ENCODE measurements at places on chromosomes 1 and 21. TPM values are rescaled to one million over a fixed set of nuclear protein-coding genes. Genes with fewer than 3 reads are reported as not detected.
A peak's percentile ranks its signal among the peaks of the same experiment; 100 is the strongest.

Gene IGSF3
- 12.0 TPM for polyA plus RNA-seq

Gene RAD54L
- polyA plus RNA-seq = 1.2 TPM

Gene ATP8B2
- 6.2 TPM for polyA plus RNA-seq

Gene SERPINC1
- polyA plus RNA-seq = 0.82 TPM

Gene KRTAP13-2
- polyA plus RNA-seq = not detected

DNA sequence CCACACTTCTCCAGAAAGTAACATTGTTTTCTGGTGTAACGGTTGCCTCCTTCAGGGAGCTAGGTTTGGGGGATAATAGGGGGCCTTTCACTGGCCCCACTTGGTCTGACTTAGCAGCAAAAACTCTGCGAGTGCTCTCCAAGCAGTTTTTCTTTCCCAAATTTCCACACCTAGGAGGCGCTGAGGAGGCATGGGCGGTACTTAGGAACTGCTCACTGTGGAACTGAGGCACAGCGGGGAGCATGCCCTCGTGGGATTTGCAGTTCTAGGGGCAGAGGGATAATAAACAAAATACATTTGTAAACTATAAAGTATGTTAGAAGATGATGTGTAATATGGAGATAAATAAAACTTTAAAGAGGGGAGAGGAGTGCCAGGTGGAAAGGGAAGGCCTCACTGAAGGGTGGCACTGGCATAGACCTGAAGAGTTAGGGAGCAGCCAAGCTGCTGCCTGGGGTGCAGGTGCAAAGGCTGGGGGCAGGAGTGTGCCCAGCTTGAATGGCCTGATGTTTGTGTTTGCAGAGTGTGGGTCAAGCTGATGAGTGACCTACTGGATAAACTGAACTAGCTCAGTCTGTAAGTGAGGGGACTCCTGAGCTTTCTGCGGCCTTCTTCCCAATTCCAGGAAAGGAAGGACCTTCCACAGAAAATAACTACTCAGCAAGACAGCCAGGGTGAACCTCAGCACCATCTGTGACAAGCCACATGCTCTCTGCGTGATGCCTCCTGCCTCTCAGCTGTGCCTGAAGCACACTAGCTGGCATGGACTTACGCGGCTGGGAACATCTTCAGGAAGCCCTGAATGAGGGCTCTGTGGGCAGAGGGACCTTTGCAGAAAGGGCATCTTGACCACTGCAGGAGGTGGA lies 1.9 kb downstream of the EPHX1 start:
- peak; percentile 32 for DNase-seq

DNA sequence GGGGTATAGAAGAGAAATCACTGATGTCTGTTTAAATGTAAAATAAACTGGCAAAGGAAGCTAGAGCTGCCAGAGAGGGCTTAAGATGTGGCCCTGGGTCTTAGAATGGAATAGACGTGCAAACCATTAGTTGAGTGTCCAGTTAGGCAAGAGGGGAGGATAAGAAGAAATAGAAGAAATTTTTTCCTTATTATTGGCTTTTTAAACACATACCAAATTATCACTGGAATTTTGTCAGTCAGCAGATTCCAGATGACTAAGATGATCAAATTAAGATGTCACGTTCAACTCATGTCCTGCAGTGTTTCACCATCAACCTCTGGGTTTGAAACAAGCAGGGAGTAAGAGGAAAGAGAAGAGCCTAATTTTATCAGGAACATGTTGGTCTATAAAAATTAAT lies 71.6 kb upstream of the C1orf21 start:
- no peak for DNase-seq

DNA sequence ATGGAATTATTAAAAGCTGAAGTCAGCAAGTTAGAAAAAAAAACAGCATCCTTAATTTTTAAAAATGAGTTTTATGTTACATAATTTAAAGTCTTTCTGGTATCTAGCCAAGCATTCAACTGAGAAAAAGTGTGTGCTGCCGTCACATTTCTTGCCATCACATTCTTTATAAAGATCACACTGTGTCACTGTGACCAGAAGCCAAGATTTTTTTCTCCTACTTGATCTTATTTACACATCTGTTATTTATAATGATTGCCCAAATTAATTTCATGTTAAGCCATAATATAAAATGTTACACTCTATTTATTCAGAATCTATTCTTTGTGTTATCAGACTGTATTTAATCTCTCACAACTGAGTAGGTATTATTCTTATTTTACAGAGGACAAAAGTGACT lies 1603.7 kb downstream of the PLA2G4A start:
- no peak for DNase-seq

GRCh38 chr21:45747802-45748445 lies 104.4 kb downstream of the PCBP3 start:
- peak; percentile 78 for DNase-seq

- no peak for DNase-seq
Observed at GRCh38 chr21:43644071-43644470, 15.2 kb downstream of the HSF2BP start.

GRCh38 chr1:246271516-246271915 lies 235.6 kb downstream of the SMYD3 start:
- no peak for DNase-seq

DNA sequence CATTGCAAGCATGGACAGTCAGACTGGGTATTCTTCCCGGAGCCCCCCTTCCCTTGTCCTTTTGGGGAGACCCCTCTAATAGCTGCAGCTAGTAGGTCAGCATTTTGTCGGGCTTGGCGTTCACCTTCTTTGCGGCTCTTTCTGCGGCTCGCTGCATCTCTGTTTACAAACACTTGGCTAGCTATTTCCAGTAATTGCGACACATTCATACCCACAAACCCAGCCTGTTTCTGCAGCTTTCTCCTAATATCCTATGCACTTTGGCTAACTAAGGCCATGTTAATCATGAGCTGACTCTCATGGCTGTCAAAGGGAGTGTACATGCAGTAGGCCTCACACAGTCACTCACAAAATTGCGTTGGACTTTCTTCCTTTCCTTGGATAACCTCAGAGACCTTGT lies 716.4 kb downstream of the AMY1C start:
- DNase-seq = no peak

DNA sequence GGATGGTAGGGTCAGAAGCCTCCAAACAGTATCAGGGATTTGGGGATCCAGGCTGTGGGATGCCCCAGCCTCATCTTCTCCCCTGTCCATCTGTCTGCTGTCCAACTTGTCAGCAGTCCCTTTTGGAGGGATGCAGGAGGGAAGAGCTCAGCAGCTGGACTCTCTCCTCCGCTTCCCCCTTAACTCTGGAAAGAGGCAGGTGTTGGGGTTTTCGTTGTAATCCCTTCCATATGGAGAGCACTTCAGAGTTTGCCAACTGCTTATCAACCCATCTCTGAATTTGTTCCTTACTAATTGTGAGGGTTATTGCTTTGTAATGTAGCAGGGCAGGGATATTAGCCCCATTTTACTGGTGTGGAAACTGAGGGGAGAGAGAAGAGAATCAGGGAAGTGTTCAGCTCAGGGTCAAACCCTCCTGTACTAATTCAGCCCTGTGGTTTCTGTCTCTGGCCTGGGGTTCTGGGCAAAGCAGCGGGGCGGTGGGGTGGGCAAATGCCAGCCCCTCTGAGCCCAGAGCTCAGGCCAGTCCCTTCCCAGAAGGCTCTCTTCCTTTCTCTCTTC lies 3.2 kb downstream of the CITED4 start:
- DNase-seq = no peak

DNA sequence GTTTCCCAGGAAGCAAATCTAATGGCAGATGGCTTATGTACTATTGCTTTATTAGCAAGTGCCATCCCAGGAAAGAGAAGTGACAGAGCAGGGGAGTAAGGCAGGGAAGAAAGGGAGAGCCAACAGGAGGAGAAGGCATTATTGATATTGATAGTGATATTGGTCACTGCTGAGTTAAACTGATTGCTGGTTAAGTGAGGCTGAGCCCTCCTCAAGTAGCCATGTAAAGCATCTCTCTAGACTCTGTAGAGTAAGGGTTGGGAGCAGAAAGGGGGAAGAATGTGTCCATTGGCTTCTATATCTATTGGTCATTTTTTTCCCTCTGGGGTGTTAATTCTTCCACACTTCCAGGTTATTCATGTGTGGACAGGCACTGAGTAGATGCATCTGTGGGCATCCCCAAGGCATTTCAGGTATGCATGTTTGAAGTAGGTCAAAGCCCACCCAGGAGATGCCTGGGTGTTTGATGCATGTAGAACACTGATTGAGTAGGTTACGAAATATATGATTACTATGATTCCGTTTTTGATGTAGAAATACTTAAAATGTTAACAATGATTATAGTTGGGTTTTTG lies 290.5 kb upstream of the DPYD start:
- no peak for DNase-seq

- DNase-seq = no peak
Observed at GRCh38 chr21:40613546-40614030, 233.4 kb downstream of the DSCAM start.

GRCh38 chr1:236608930-236609726 lies 4.8 kb upstream of the HEATR1 start:
- DNase-seq = peak; percentile 57

DNA sequence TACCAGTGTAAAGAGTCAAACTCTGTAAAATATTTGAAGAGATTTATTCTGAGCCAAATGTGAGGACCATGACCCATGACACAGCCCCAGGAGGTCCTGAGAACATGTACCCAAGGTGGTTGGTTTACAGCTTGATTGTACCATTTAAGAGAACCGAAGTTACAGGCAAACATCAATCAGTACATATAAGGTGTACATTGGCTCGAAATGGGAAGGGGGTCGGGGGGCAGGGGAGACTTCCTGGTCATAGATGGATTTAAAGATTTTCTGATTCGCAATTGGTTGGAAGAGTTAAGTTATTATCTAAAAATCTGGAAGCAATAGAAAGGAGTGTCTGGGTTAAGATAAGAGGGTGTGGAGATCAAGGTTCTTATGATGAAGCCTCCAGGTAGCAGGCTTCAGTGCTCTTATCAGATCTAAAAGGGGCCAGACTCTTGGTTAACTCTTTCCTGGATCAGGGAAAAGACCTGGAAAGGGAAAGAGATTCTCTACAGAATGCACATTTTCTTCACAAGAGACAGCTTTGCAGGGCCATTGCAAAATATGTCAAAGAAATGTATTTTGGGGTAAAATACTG lies 47.5 kb upstream of the NTPCR start:
- DNase-seq = no peak

GRCh38 chr21:42266971-42267556 lies 48.1 kb downstream of the ABCG1 start:
- DNase-seq = no peak

DNA sequence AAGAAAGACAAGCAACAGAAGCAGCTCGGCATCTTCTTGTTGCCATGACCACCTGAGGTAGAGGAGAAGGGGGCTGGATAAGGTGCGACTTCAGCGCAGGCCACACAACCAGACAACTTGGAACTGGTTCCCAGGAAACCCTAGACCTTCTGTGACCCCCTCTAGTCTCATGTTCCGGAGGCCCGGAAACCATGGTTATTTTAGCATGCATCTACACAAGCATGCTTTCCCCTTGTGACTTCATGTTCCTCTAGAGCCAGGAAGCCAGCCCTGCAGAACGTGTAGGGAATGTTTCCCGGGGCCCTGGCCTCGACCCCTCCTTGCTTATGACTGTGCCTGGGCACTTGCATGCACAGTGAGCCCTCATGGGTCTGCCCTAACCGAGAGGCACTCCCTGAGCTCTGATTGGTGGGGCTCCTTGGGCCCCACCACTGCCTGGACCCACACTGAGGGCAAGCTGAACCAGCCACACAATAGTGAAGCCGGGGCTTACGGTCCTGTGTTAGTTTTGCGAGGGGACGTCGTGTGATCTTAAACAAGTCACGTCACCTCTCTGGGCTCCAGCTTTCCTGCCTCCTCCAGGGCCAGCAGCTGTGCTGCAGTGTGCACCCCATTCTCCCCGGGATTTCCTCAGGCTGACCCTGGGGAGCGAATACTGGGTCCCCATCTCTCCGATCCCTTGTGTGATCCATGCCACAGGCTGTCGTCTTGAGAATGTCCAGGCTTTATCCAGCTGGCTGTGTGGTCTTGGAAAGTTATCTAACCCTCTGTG lies 12.0 kb upstream of the MX2 start:
- no peak for DNase-seq
